ENCODE measurements at places on chromosomes 5 and 9.
A peak's percentile ranks its signal among the peaks of the same experiment; 100 is the strongest.

GRCh38 chr9:21555911-21556310 lies 73.8 kb upstream of the IFNE start:
- no peak for DNase-seq

GRCh38 chr9:12155401-12156134 lies 537.6 kb upstream of the TYRP1 start:
- DNase-seq, result no peak

GRCh38 chr9:71886015-71886414 lies 25.0 kb downstream of the ABHD17B start:
- no peak for DNase-seq

DNA sequence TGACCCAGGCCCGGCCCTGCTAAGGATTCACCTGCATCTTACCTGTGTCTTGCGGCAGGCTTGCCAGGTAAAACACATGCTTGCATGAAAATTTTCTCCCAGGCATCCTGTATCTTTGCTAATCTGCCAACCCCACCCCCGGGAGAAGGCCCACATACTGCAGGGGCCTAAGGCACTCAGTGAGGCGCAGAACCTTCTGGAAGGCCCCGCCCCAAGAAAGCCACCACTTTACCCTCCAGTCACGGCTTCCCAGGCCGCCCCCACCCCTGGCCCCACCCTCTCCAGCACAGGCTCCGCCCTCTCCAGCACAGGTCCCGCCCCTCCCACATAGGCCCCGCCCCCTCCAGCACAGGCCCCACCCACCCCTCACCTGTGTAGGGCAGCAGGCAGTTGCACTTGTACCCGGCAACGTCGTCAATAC lies 29.8 kb upstream of the SEC16A start:
- DNase-seq, result no peak

- DNase-seq, result no peak
Observed at GRCh38 chr9:117624106-117624505, 80.1 kb upstream of the TLR4 start.

DNA sequence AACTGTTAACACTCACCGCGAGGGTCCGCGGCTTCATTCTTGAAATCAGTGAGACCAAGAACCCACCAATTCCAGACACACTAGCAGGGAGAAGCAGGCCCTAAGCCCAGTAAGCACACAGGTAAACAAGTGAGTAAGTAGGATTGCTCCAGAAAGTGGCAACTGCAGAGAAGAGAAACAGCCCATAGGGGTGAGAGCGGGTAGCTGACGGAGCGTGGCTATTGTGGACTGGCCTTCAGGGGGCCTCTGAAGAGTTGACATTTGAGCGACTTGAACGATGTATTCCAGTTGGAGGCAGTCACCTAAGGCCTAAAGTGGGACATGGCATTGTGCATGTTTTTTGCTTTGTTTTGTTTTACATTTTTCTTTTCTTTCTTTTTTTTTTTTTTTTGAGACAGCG lies 74.2 kb downstream of the TSPAN17 start:
- DNase-seq, result no peak

DNA sequence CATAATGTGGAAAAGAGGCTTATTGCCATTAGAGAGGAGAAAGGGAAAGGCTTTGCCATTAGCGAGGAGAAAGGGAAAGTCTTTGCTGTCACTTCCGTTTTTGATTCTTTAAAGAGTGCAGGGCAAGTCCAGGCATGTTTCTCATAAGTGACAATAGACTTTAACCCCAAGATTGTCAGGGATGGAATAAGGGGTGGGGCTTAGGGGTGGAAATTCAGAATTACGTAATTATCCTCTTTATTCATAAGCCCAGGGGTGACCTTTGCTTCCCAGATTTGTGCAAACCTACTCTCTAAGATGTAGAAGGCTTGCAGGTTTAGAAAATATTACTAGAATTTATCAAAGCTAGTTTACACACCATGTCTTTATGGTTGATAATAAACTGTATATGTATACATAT lies 2.3 kb upstream of the PLK2 start:
- no peak for DNase-seq

GRCh38 chr9:89863141-89863540 lies 258.3 kb downstream of the GADD45G start:
- DNase-seq, result no peak

- DNase-seq, result peak; percentile 66
Observed at GRCh38 chr5:168654211-168654721, 75.1 kb upstream of the PANK3 start.

- DNase-seq, result no peak
Observed at GRCh38 chr5:75734913-75735789, 17.9 kb upstream of the POC5 start.

DNA sequence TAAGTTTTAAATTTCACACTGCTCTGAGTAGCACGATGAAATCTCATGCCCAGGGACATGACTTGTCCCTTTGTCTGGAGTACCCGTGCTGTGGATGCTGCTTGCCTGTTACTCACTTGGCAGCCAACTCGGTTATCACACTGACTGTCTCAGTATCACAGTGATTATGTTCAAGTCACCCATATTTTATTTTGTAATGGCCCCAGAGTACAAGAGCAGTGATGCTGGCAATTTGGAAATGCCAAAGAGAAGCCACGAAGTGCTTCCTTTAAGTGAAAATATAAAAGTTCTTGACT lies 22.8 kb upstream of the SCGB3A2 start:
- DNase-seq, result no peak

Measured in GM04504 (cell line).